Mesothelial cell of epicardium (in vitro differentiated cells): ENCODE measurements at places on chromosomes 1 and 21. TPM values are rescaled to one million over a fixed set of nuclear protein-coding genes. Genes with fewer than 3 reads are reported as not detected.

RGSL1 gene
- not detected in 3 replicates for total RNA-seq

NEXN gene
- total RNA-seq, result 6.9 to 8.2 TPM (median 7.0 TPM) in 3 replicates

CELSR2 gene
- total RNA-seq, result 24.9 to 27.1 TPM (median 25.0 TPM) in 3 replicates

PRR9 gene
- total RNA-seq, result not detected in 3 replicates

ENSA gene
- total RNA-seq, result 115 to 117 TPM (median 117 TPM) in 3 replicates

FLG2 gene
- total RNA-seq, result not detected in 3 replicates

PARK7 gene
- total RNA-seq, result 187 to 207 TPM (median 200 TPM) in 3 replicates

ZNF695 gene
- 5.9 to 9.2 TPM (median 7.7 TPM) in 3 replicates for total RNA-seq

AGPAT3 gene
- 69.6 to 71.0 TPM (median 71.0 TPM) in 3 replicates for total RNA-seq

LDLRAD1 gene
- total RNA-seq, result not detected in 3 replicates

VWA5B1 gene
- total RNA-seq, result 0.20 to 0.29 TPM (median 0.25 TPM) in 3 replicates

DSCAM gene
- total RNA-seq, result not detected in 3 replicates

FCRL5 gene
- not detected in 3 replicates for total RNA-seq
